Tongue (tissue), 3 donors: ENCODE measurements at places on chromosomes 1 and 21. TPM values are rescaled to one million over a fixed set of nuclear protein-coding genes. Genes with fewer than 3 reads are reported as not detected.

The OR14A2 gene
- total RNA-seq = not detected

The AQP10 gene
- total RNA-seq = not detected

GRCh38 chr1:237492359-237492758 is 398.4 kb downstream of the ZP4 start:
- DNase-seq = no peak

- DNase-seq = no peak
Observed at GRCh38 chr1:46341222-46342083, 846 bp downstream of the NSUN4 start.

DNA sequence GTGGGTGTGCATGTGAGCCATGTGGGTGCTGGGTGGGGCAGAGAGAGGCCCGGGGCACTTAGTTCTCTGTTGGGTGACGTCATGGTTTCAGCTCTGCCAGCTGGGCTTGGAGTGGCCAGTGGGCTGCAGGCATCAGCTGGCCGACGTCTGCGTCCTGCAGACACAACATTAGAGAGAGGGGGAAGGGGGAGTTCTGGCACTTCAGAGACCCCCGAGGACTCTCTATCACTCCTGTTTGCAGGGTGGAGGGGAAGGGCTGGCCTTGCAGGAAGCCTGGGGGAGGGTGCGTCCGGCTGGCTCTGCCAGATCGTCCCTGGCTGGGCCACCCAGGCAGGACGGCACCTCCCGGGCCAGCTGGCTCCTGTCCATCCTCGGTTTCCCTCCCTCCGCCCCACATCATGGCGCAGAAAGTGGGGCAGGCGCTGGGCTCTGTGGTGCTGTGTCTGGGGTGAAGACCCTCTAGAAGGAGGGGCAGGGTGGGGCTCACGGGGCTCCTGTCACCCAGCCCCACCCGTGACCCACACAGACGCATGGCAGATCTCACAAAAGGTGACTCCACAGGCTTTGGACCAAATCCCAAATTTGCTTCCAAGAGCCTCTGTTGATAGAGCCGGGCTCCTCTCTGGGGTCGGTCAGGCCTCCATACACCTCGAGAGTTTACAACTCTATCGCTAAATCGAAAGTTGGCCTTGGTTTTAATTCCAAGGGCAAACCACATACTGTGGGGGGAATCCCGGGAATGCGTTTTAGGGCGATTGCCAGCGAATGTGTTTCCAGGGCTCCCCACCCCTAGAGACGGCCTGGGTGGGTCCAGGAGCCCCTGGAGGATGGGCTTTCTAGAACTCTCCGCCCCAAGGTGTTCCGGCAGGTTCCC is 73.4 kb upstream of the TTC34 start:
- DNase-seq = peak; percentile 74

DNA sequence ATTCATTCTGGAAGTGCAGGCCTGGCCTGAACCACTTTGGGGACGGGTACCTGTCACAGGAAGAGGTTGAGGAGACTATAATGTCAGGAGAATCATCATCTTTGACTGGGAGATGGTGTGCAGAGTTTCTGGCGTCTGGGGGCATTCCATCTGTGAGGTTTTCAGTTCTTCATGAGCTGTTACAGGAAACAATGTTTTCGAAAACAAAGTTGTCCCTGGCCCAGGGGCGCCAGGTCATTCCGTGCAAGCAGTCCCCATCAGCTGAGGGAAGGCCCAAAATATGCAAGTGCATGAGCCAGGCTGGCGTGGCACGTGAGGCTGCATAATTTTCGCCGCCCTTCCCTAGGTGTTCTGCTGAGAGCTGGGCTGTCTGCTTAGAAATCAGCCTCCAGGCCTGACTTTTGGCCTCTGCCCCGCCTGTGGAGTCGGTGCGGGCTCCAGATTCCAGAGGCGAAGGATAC is 68.4 kb upstream of the ATP5PO start:
- DNase-seq = no peak

GRCh38 chr1:172002725-172003345 is 161.5 kb downstream of the DNM3 start:
- DNase-seq = peak; percentile 87

- DNase-seq = no peak
Observed at GRCh38 chr1:48875552-48876329, 99.0 kb upstream of the BEND5 start.

DNA sequence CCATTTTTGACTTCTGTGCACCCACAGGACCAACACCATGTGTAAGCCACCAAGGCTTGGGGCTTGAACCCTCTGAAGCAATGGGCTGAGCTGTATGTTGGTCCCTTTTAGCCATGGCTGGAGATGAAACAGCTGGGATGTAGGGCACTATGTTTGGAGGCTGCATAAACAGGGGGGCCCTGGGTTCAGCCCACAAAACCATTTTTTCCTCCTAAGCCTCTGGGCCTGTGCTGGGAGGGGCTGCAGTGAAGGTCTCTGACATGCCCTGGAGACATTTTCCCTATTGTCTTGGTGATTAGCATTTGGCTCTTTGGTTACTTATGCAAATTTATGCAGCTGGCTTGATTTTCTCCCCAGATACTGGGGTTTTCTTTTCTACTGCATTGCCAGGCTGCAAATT is 144.9 kb downstream of the ZNF326 start:
- no peak for DNase-seq

GRCh38 chr1:66405061-66405460 is 128.9 kb upstream of the SGIP1 start:
- DNase-seq = no peak

DNA sequence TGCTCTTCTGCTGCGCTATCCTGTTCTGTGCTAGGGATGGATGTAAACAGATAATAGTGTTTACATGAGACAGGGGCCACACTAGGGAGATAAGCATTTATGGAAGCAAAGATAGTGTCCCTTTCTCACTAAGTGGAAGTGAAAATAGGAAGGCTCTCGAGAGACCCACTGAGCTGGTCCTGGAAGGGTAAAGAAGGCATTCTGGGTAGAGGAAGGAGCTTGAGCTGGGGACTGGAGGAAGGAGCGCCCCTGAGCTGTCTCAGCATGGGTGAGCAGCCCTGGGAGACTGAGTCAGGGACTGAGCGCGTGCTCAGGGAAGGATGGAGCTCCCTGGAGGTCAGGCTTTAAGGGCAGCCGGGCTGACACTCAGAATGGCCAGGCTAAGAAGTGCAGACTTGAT is 93.3 kb downstream of the IGSF21 start:
- DNase-seq = no peak
